ENCODE measurements at places on chromosomes 7 and 10.

DNA sequence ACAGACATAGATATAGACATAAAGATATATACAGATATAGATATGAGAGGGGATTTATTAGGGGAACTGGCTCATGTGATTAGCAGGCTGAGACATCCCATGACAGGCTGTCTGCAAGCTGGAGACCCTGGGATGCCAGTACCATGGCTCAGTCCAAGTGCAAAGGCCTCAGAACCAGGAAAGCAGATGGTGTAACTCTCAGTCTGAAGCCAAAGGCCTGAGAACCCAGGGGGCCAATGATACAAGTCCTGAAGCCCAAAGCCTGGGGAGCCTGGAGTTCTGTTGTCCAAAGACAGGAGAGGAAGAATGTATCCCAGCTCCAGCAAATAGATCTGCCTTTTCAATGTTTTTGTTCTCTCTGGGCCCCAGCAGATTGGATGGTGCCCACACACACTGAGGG is 5.5 kb downstream of the NCOA4 start:
- DNase-seq = no peak

DNA sequence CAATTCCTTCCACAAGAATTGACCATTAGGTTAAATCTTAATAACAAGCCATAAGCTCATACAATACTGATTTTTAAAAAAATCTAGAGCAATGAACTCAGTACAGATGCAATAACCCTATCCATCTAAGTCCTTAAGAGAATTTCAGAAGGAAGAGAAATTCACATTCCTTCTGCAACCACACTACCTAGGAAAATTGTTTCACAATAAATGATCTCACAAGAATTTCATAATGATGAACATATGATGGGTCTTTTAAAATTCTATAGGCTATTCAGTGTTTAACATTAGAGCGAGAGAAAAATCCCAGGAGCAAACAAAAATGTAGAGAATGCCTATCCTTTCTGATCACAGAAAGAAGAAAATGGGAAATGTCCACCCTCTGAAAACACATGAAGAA is 70.0 kb upstream of the MAGI2 start:
- DNase-seq = no peak

DNA sequence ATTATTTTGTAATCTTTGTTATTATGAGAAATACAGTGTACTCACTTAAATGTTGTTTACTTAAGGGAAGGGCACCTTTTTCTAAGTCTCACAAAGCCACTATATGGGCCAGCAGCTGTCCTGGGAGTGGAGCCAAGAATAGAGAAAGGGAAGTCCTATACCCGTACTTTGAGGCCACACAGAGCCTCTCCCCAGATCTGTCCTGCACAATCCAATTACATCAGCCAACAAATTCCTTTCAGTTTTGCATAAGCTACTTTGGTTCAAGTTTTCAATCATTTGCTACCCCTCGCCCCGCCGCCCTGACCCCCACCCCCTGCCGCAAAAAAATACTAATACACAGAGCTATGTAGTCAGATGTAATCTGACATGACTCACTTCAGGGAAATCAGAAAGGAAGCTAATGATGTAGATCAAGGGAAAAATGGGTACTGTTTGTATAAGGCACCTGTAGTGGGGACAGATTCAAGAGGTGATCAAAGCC is 297.4 kb upstream of the NEBL start:
- no peak for DNase-seq

- no peak for DNase-seq
These were observed 2.7 kb downstream of the BICC1 start for GRCh38 chr10:58515291-58515941.

DNA sequence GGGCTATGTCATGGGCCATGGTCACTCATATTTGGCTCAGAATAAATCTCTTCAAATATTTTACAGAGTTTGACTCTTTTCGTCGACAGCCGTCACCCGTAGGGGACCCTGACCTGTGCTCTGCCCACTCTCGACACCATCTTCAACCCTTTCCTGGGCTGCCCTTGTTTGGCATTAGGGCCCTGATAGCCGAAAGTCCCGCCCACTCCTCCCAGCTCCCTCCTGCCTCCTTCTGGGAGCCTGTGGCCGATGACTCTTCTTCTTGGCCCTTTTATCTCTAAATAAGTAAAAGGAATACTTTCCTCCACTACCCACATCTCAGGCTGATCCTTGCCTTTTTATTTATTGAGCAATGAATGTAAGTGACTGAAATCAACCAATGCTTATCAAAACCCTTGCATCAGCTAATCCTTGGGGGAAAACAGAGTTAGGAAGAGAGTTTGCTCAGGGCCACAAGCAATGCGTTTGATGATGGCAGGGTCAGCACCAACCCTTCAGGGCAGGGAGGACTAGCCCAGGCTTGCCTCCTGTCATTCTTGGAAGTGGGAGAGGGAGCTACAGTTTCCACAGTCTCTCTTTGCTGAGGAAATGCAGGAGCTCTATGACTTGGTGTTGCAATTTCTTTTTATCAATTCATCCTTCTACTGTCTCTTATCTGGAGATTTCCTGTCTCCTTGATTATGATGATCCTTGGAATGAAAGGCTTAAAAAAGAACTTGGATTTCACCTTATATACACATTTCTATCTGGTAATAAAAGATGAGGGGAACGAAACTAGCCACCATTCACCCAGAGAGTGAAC is 218.2 kb upstream of the PODXL start:
- DNase-seq = no peak

DNA sequence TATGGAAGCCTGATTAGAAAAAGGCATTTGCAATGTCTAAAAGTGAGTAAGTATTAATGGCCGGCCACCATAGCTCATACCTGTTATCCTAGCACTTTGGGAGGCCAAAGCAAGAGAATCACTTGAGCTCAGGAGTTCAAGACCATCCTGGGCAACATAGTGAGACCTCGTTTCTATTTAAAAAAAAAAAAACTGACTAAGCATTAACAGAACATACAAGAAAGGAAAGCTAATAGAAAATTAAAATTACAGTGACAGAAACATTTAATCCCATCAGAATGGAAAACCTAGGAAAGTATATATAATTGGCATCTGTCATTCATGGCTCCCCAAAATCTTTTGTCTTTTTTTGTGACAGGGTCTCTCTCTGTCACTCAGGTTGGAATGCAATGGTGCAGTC is 55.9 kb downstream of the AOC1 start:
- no peak for DNase-seq

- no peak for DNase-seq
These were observed 33.6 kb downstream of the ABCB1 start for GRCh38 chr7:87567052-87567451.

- no peak for DNase-seq
These were observed 36.7 kb downstream of the NPTX2 start for GRCh38 chr7:98653601-98654310.

- DNase-seq = no peak
These were observed 50.5 kb downstream of the C10orf67 start for GRCh38 chr10:23293973-23294590.

- no peak for DNase-seq
These were observed 178.6 kb upstream of the INHBA start for GRCh38 chr7:41881331-41882130.

- no peak for DNase-seq
These were observed 871.8 kb upstream of the SORCS1 start for GRCh38 chr10:108036265-108036664.

- no peak for DNase-seq
These were observed 102.4 kb downstream of the USP6NL start for GRCh38 chr10:11509036-11509435.

DNA sequence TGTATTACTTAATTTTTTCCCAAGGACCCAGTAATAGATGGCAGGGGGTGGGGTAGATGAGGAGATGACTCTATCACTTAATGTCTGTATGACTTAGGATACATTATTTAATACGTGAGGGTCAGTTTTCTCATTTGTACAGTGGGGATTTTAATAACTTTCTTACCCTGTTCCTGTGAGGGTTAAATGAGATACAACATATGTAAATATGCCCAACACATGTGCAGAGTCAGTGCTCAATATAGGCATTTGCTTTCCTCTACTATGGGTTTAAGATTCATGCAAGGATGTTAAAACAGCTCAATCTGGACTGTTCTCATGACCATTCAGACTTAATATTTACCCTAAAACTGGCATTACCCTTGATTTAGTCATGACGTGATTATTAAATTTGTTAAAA is 31.2 kb downstream of the ST7 start:
- DNase-seq = no peak

DNA sequence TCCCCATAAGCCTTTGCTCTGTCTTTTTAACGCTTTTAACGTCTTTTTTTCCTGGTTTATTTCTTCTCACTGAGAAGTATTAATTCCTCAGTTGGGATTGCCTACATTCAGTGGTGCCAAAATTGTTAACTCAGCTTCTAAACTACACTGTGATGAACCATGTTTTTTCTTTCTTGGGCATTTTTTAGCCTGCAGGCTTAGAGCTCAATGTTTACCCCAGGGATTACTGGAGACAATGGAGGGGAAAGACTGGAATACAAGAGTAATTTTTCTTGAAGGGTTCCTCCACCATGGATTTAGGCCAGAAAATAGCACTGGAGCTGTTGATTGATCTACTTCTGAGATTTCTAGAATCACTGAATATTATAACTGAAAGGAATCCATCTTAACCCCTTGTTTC is 19.8 kb downstream of the STAMBPL1 start:
- DNase-seq = no peak

GRCh38 chr7:157418204-157419034 is 81.6 kb downstream of the DNAJB6 start:
- DNase-seq = no peak

GRCh38 chr7:31910191-31910590 is 160.0 kb downstream of the PDE1C start:
- DNase-seq = no peak

DNA sequence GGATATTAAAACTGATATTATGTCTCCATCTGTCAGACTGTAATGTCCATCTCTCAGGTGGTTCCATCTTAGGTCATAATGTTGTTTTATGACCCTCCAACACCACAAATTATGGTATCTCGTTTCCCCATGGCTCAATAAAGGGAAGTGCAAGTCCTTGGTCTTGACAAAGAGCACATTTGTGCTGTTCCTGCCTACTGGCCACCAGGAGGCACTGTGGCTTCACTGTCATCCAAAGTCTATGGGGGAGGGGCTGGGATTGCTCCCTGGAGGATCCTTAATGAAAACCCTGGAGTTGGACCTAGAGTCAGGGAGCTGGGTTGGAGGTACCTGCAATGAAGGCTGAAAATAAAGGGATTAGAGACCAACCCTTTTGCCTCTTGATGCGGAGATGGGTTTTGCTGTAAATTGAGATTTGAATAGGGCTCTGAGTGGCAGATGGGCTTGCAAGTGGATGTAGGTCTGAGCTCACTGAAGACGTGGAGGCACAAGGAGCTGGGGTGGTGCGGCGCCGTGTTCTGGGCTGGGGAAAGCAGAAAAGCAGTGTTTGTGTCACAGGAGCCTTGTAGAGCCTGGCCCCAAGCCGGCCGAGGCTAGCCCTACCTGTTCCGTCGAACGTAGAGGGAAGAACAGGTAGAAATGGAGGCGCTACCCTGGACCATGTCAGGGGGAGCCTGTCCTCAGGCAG is 180.5 kb upstream of the PRSS58 start:
- peak; percentile 43 for DNase-seq

DNA sequence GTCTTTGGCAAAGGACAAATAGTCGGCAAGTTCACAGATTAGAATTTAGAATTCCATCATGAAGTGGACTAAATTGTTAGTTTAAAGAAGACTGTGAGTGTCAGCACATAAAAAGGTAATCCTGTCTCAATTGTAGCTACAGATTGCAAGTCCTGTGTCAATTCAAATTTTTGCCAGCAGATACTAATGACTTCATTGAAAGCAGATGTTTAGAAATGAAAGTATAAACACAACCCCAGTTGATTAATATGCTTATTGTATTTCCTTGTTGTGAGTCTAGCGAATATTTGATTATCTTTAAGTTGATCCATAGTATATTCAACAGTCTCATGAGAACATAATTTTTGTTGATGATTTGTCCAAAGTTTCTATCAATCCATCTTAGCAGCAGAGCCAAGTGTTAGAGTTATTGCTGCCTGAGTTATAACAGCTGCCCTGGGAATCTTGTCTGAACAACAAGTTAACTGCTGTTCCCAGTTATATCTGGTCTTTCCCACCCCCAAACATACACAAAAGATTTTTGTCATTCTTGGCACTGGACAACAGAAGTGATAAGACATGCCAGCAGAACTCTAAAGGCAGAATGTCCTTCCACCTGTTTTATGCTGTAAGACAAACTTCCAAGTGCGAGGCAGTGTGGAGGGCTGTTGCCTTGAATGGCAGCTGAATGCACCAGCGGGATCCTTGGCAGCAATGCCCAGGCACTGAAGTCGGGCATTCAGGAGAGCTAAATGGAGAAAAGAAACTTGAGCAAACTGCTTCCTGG is 21.3 kb upstream of the HERPUD2 start:
- no peak for DNase-seq

- DNase-seq = no peak
These were observed 39.6 kb downstream of the SEC61G start for GRCh38 chr7:54719425-54719824.

DNA sequence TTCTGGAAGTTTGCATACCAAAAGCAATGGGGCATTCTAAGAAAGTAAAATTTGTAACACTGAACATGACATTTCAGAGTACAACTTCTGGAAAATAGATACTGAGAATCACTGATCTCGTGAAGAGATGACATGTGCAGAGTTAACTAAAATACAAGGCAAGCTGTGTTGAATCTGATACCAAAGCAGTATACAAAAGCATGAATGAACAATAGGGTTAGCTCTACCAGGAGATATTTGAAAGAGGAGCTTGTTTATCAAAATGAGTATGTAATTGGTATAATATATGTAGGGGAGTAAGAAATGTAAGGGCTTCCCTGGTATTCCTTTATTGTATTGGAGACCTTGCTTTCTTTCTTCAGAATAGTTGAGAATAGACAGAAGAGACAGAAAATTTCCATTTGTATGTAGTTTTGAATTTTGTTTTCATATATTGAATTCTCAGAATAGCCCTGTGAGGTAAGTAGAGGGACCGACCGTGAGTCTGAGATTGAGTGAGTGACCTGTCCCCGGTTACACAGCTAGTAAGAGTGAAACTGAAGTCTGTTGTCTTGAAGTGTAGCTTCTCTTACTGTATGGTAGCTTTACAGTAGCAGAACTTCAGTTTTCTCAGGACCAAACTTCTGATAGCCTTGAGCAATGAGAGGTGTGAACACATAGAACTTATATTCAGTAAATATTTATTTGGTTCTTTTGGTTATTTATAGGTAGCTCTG is 5.0 kb downstream of the HBP1 start:
- no peak for DNase-seq

- DNase-seq = no peak
These were observed 205.4 kb downstream of the DNAJC1 start for GRCh38 chr10:21797984-21798765.

- no peak for DNase-seq
These were observed 35.4 kb upstream of the C10orf71 start for GRCh38 chr10:49263591-49263990.

- no peak for DNase-seq
These were observed 33.8 kb downstream of the SLC16A9 start for GRCh38 chr10:59675812-59676211.

GRCh38 chr10:66928776-66929175 is 2.9 kb downstream of the LRRTM3 start:
- no peak for DNase-seq

DNA sequence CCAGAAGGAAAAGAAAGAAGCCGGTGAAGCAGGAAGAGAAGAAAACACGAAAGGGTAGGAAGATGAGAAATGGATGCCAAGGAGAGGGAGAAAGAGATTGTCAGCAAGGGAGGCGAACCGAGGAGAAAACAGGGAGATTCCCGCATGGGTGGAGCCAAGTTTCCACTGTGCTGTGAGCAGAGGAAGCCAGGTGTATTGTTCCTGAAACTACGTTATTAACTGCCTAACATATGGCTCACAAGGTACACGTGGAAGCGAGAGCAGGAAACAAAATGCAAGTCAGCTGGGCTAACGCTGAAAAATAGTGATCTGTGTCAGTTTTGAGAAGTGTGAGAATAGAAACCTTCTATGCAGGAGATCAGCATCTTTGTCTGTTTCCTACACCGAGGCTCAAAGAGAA is 20.4 kb upstream of the HIPK2 start:
- DNase-seq = no peak
